ENCODE measurements at places on chromosomes 2 and 18.

DNA sequence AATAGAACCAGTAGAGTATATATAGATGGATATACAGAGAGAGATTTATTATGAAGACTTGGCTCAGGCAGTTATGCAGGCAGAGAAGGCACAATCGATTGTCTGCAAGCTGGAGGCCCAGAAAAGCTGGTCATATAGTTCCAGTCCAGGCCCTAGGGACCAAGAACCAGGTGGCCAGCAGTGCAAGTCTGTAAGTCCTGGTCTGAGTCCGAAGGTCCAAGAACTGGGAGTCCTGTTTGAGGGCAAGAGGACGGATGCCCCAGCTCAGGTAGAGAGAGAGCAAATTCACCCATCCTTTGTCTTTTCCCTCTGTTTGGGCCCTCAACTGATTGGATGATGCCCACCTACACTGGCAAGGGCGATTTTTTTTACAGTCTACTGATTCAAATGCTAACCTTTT, 164.6 kb downstream of the CAMKMT start:
- no peak for DNase-seq

- no peak for DNase-seq
Measured at GRCh38 chr2:188949046-188949818, 24.9 kb upstream of the COL3A1 start.

GRCh38 chr2:29821591-29821990, 99.8 kb downstream of the ALK start:
- no peak for DNase-seq

GRCh38 chr18:75168619-75169018, 40.3 kb downstream of the PTGR3 start:
- no peak for DNase-seq

DNA sequence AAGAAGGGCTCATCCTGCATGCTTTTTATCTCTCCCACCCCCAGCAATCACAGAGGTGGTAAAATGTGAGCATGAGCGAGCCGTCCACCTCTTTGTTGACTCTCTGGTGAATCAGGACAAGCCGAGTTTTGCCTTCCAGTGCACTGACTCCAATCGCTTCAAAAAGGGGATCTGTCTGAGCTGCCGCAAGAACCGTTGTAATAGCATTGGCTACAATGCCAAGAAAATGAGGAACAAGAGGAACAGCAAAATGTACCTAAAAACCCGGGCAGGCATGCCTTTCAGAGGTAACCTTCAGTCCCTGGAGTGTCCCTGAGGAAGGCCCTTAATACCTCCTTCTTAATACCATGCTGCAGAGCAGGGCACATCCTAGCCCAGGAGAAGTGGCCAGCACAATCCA, 19.5 kb downstream of the LIPG start:
- no peak for DNase-seq

GRCh38 chr18:59002974-59003594, 136.6 kb upstream of the SEC11C start:
- DNase-seq: no peak

- DNase-seq: no peak
Measured at GRCh38 chr2:86747711-86748639, 27.9 kb downstream of the RMND5A start.

- DNase-seq: no peak
Measured at GRCh38 chr18:8365528-8365927, 243.7 kb upstream of the RAB12 start.

GRCh38 chr2:128451084-128452023, 132.7 kb upstream of the HS6ST1 start:
- no peak for DNase-seq

DNA sequence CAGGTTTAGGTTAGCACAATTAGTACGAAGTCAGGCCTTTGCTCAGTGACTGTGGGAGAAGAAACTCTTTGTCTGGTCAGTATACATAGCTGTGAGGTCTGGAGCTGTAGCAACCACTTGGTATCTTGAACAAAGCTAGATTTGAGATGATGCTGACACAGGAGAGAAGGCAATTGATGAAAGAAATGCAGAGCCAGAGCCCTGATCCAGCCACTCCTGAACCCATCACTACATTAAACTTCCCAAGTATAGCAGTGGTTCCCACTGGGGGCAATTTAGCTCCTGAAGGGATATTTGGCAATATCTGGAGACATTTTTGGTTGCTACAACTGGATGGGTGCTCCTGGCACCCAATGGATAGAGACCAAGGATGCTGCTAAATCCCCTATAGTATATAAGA, 143.9 kb upstream of the SPRED2 start:
- no peak for DNase-seq

GRCh38 chr2:65700004-65700651, 267.7 kb upstream of the SPRED2 start:
- DNase-seq: no peak

DNA sequence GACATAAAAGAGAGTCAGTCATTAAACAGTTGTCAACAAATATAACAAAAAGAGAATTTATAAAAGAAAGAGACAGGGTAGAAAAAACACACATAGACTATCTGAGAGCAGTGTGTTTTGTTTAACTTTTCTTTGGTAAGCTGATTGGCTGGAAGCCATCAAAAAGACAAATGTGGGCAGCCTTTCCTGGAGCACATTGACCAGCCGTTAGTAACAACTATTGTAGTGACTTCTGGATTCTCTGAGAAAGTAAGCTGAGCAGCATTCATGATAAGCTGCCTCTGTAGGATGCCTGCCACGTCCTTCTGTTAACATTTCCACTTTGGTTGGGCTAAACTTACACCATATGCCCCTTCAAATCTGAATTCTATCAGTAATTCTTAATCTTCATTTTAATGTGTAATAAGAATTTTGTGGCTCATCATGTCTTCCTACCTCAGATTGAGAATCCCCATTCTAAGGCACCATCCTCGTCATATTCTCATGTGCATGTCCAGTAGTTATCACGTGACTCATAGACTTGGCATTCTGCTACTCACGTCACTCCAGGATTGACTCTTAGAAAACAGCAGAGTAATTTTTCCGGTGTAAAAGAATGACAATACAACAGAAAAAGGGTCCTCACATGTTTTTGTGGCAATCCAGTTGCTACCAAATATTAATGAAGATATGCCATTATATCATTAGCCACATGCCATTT, 43.4 kb upstream of the DNAJC10 start:
- no peak for DNase-seq

DNA sequence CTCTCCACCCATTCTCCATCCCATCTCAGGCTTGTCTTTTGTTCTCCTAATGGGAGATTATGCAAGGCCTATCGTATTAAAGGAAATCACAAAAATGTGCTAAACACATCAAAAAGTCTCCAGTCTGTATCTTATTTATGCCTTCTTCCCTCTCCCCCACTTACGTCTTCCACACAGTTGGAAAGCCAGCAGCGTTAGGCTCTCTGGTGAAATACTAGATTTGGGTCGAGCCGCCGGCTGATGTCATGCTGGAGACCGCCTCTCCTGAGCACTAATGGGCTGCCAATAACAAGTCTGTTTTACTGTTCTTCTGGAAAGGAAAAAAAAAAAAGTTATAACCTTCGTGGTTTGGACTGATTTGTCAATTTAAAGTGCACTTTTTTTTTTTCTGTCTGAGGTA, 182.7 kb upstream of the SIX2 start:
- DNase-seq: no peak

DNA sequence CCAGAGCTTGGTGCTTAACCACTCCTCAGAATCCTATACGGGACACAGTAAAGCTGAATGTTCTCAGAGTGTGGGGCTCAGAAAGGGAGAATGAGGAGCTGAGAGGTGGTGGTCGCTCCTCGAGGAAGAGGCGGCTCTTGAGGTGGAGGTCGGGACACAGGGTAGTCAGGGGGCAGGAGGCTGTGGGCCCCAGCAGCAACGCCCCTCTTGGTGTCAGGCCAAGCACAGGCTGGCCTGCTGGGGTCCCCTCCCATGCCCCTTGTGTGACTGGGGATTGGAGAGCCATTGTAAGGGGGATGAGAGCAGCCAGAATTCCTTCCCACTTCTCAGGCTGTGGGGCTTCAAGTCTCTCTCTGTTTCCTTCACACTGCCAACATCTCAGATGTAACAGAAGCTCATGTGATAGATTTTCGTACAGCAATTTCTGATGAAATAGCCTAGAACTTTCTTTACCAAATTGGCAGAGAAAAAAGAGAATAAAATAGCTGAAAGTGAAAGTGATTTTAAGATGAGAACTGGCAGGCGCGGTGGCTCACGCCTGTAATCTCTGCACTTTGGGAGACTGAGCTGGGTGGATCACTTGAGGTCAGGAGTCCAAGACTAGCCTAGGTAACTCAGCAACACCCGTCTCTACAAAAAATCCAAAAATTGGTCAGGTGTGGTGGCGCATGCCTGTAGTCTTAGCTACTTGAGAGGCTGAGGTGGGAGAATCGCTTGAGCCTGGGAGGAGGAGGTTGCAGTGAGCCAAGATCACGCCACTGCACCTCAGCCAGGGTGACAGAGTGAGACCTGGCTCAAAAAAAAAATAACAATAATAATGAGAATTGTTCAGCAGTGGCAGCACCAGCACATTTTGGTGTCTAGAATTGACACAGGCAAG, 61.1 kb upstream of the RPL31 start:
- no peak for DNase-seq

- no peak for DNase-seq
Measured at GRCh38 chr2:238741277-238741676, 106.6 kb upstream of the TWIST2 start.

DNA sequence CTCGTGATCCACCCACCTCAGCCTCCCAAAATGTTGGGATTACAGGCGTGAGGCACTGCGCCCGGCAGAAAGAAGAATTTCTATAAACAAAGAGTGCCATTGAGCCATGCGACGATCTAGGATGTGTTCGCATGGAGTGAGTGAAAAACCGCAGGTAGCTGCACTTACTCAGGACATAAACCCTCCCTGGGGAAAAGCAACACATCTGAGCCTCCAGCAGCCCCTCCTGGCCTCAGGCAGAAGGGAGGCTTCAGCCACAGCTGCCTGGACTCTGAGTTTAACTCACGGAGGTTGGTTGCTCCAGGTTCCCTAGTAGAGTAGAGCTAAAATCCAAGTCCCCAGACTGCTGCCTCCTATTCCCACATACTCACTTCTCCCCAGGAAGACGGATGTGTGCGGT, 11.3 kb upstream of the STK25 start:
- DNase-seq: no peak

GRCh38 chr2:163662141-163662780, 73.5 kb downstream of the FIGN start:
- DNase-seq: no peak

- no peak for DNase-seq
Measured at GRCh38 chr2:88563129-88563528, 64.1 kb downstream of the EIF2AK3 start.

DNA sequence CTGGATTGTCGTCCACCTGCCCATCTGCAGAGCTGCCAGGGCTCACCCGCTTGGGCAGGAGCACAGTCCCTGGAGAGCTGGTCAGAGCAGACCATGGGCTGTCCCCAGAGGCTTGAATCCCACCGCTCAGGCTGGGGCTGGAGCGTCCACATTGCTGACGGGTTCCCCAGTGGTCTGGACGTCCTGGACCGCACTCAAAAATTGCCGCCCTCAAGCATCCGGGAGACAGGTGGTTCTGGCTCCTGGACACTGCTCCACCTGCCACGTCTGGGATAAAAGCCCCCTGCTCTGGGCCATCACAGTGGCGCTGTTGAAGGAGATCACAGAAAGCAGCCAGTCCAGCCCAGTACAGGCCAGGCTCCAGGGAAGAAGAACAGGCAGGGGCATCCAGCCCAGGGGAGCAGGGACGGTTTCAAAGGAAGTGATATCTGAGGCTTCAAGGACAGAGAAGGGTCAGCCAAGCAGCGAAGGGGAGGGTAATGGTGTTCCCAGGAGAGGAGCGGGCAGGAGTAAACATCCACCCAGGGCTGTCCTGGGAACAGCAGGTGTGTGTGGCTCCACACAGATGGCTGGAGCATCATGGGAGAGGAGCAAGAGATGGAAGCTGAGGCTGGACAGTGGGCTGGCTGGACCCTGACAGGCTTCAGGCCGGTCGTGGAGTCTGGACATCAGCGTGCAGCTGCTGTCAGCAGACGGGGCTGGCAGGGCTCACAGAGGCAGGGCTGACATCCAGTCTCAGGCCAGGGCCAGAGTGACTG, 21.9 kb upstream of the ID2 start:
- no peak for DNase-seq

DNA sequence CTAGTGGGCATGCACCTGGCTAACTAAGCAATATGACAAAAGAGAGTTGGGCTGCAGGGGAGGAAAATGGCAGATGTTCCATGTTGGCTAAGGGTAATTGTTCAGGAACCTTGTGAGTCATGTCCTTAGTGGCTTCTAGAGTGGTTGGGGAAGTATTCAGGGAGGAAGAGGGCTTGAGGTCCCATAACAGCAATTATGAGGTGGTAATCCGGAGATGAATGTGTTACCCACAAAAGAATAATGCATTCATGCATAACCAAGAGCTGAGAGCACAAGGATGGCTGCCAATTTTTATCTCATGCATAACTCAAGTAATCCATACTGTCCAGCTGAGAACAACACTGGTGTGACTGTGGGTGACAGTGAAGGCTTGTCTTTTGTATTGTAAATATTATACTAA, 42.9 kb downstream of the TMEFF2 start:
- DNase-seq: no peak

DNA sequence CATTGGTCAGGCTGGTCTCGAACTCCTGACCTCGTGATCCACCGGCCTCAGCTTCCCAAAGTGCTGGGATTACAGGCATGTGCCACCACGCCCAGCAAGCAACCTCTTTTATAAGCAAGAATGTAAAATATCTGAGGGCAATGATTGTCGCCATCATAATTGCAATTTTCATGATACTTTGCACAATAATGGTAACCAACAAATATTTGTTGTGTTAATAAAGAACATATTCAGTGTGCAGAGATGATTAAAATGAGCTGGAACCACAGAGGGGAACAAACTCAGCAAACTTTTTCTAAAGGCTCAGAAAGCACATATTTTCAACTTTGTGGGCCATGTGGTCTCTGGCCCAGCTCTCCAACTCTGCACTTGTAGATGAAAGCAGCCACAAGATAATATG, 115.2 kb upstream of the SIX2 start:
- DNase-seq: no peak

DNA sequence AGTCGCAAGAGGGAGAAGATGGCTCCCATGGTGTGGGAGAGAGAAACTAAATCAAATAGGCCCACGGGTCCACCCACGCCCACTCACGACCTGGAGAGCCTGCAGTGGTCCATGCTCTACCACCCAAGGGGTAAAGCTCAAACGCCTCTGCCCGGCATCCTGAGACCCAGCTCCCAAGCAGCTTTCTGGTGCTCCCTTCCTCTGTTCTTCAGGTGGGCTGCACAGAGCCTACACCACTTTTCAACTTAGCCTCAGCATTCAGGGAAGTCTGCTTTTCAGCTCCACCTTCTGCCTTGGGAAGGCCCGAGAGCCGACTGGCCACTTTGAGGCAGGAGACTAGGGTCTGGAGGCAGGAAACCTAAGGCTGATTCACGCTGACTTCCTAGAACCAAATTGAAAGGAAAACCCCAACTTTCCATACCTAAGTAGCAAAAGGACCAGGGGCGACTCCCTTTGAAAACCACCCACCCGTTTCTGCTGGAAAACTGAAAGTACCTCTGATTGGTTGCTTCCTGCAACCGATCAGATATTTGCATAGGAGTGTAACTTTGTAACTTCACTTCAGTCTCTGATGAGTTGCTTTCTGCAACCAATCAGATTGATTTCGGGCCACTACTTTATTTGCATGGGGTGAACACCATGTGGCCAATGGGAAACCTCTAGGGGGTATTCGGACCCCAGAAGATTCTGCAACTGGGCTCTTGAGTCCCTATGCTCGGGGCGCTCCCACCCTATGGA, 26.8 kb upstream of the SPATA3 start:
- DNase-seq: no peak

Measured in hypothalamus (tissue), 51 donors.